ENCODE measurements at places on chromosomes 16 and 17.

- no peak for DNase-seq
Measured at GRCh38 chr17:66343531-66344078, 41.2 kb downstream of the PRKCA start.

- DNase-seq: no peak
Measured at GRCh38 chr17:81962499-81963441, 1.8 kb upstream of the NOTUM start.

DNA sequence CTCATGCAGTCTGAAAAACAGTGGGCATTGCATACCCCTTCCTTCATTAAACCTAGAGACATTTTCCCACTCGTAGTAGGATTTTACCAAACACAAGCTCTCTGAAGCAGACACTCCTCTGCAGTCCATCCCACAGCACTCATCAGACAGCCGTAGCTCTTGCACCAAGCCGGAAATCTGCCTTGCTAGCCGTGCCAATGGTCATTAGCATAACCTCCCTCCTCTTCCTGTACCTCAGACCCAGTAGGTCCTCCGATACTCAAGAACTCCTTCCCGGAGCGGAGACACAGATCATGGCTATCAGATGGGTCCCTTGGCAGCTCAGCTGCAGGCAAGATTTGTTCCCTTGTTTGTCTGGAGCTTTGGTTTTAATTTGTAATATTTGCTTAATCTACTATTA lies 483.1 kb upstream of the PSMD7 start:
- no peak for DNase-seq

DNA sequence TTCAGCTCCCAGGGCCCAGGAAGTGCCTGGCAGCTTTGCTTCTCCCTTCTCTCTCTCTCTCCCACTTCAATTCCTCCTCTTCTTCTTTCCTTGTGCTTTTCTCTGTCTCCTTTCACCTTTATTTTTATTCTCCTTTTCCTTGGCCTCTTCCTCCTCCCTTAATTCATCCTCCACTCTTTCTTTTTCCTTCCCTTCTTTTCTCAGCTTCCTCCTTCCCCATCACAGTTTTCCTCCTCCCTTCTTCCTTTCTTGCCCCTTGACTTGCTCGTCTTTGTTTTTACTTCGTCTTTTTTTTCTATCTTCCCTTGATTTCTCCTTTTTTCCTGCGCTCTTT lies 99.4 kb upstream of the LHX1 start:
- no peak for DNase-seq

DNA sequence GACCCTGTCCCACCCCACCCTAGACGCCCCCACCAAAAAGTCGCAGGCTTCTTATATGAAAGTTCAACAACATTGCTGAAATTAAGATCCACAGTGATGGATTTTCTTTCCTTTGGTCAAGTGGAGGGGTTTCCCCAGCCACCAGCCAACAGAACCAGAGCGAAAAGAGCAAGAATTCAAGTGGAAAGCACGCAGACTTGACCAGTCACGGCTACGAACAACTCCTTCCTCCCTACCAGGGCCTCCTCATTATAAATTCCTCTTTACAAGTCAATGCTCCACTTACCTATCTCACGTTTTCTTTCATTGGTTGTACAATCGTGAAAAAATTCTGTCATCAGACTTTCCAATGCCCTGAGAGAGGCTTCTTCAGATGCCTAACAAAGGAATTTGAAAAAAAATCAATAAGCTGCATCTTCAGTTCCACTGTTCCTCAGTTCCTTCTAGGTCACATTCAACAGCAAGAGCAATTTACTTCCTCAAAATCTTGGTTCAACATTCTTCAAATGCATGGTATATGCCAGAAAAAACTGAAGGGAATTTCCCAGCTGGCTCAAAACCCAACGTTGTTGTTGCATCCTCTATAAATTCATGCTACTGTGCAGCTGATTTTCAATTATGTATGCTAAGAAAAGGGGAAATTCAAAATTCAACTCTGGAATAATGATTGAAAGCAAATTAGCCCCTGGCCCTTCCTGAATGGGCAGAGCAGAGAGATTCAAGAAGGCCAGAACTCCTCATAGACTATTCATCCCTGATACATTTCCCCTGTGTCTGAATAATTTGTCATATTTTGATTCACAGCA lies 30.9 kb downstream of the XPO6 start:
- DNase-seq: no peak

- no peak for DNase-seq
Measured at GRCh38 chr17:81342269-81343070, 47.4 kb upstream of the SLC38A10 start.

- no peak for DNase-seq
Measured at GRCh38 chr16:16162591-16162990, 60.7 kb downstream of the ABCC6 start.

DNA sequence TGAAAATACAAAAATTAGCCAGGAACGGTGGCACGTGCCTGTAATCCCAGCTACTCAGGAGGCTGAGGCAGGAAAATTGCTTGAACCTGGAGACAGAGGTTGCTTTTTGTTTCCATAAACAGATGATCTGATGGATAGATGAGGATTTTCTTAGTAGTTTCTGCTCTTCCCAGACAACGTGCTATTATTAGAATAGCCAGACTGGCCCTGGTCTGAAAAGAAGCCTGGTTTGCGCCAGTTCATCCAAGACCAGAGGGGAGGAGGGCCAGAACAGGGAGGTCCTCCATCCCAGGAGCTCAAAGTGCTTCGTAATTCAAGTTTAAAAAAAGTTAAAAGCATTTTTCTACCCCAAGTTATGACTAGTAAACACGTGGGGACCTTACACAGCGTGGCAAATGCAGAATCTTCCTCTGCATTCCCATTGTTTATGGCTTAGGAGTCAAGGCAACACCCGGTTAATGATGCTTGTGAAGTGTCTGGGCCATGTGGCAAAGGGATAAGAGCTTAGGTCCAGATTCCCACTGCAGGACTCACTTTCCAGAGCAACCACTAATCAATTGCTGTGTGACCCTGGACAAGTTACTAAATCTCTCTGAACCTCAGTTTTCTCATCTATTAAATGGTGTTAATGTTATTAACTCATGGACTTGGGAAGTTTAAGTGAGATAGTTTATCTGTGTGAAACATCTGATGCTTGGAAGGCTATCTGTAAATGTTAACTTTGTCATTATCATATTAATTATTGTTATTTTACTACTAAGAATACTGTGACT lies 205.4 kb downstream of the CCDC182 start:
- no peak for DNase-seq

GRCh38 chr17:30278032-30278431 lies 13.7 kb downstream of the BLMH start:
- DNase-seq: no peak

- no peak for DNase-seq
Measured at GRCh38 chr17:39107155-39107554, 44.3 kb downstream of the PLXDC1 start.

DNA sequence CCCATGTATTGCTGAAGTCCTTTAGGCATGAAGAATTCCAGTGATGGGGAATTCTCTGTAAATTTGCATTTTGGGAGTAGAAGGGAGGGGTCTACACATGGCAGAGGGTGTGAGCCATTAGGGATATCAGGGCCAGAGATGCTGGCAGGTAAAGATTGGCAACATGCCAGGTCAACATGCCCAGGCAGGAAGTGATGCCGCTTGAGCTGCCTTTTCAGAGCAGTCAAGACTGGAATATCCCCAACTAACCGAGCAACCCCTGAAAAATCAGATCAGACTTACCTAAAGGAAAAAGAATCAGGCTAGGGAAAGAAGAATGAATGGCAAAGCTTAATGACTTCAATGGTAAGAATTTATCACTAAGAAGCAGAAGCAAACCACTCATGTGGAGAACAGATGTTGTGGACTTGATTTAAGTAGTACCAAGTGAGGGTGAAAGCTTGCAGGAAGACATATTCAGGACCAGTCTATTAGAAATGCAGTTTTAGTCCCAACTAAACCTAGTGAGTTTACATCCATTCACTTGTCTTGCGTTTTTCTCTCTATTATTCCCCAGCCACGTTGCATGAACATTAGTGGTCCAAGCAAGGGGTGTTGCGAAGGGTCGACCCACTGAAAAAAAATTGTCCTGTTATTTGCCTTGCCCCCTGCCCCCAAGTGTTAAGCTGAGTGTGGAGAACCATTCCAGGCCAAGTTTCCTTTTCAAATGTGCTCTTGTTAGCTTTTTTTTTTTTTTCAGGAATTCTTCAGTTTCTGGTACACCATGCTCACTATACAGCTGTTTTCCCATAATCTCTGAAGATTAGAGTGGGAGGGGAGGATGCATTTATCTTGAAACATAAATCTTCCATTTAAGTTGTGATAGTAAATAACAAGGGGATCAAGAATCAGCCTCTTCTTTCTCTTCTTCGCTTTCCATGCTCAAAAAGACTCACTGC lies 105.2 kb downstream of the ABCA8 start:
- no peak for DNase-seq

- no peak for DNase-seq
Measured at GRCh38 chr16:84851192-84852127, 31.7 kb downstream of the CRISPLD2 start.

DNA sequence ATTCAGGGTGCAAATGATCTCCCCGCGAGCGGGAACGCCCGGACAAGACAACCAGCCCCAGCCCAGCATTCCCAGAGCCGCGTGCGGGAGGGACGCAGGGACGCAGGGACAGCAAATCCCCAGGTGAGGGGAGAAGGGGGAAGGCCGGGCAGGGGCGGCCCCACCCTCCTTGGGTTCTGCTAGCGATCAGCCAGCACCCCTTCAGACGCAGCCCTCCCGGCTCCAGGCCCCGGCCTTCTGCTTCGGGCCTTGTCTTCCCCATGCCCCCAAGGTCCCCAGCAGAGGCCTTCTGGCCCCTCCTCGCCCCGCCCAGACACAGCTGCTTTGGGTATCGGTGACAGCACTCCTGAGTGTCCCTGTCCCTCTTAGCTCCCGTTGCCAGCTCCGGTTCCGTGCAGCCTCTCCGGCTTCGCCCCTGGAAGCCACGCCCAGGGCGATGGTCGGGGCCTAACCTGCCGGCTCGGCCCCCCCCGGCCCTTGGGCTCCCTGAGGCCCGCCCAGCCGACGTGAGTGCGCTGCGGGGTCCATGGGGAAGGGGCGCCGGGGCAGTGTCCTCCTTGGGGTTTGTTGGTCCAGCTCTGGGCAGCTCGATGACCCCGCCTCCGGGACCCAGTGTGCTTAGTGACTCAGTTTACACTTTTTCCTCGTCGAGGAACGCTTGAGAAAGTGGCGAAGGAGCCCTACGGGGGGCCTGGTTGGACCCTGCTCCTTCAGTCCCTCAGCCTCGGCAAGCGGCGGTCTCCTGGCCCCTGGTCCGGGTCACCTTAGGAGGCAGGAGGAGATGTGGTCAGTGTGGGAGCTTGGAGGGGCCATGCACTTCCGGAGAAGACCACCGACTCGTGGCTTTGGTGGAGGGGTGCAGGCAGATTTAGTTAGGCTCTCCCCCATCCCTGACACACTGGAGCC lies 50.5 kb upstream of the AMZ2 start:
- no peak for DNase-seq

DNA sequence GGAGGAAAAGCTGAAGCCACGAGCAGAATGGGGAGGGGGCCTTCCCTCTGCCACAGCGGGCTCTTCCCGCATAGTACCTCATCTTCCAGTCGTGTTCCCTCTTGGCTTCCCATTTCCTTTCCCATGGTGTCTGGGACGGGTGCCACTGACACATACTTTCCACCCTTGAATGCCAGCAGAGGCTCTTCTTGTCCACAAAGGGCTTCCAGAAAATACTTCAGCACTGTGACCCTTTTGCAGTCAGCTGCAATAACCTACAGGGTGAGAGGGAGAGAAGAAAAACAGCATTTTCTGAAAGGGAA lies 30.7 kb downstream of the HIC1 start:
- DNase-seq: no peak

DNA sequence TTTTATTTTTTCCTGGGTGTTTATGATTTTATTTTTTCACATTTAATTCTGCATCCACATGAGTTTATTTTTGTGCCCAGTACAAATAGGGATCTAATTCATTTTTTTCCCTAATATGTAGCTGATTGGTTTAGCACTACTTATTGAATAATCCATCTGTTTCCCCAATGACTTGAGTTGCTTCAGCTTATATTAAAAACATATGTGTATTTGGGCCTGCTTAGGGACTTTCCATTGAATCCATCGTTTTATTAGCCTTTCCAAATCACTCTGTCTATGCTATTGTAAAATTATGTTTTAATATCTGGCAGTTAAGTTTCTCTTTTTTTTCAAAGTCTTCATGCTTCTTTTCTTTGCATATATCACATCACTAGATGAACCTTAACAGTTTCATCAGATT lies 42.2 kb downstream of the WWP2 start:
- DNase-seq: no peak

DNA sequence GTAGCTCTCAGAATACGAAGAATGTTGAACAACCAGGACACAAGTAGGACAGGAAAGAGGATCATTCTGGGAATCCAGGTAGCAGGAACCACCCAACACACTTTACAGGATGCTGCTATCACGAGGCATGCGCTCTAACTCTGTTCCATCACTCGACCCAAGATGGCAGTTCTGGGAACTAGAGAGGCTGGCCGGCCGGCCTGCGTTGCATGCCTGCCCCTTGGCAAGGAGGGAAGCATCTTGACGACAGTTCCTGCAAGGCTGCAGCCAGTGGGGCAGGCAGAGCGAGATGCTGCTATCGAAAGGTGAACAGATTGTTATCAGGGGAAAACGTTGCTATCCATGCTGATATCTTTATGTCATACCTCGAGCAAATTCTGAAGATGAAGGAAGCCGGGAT lies 19.2 kb upstream of the SLC46A1 start:
- DNase-seq: no peak

- no peak for DNase-seq
Measured at GRCh38 chr17:31499771-31500554, 108.5 kb downstream of the RAB11FIP4 start.

GRCh38 chr17:48594538-48595277 lies 1.1 kb upstream of the HOXB5 start:
- DNase-seq: no peak

DNA sequence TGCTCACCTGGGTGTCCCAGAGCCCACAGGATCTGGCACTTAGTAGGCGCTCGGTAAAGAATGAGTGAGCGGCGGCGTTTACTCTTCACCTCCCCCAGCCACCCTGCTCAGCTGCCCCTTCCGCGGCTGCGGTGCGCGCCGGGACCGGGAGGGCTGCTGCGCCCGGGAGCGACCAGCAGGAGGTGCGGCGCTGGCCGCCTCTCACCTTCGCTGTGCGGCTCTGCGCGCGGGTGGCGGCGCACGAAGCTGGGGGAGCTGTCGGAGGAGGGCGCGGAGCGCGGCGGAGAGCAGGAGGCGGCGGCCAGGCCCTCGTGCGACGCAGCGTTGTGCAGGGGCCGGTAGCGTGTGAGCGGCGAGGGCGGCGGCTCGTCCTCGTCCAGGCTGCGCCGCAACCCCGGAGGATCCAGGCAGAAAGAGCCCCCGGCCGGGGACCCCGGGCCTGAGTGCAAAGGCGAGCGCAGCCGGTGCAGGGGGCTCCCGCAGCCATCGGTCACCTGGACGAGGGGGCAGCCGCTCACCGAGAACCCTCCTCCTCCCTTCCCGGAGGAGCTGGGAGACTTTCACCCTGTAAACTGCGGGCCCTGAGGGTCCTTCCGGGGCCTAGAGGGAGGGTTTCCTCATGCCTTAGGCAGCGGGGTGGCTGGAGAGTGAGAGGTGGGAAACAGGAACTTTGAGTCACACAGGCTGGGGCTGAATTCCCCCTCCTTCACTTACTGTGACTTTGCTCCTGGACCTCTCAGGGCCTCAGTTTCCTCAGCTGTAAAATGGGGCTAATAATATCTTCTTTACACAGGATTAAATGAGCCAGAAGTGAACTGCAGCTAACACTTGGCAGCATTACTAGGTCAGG lies 12.5 kb downstream of the SAMD14 start:
- DNase-seq: peak; percentile 19

- DNase-seq: no peak
Measured at GRCh38 chr17:70478902-70479301, 309.6 kb downstream of the KCNJ2 start.
